Lung microvascular endothelial cell (primary cell): ENCODE measurements at places on chromosomes 5 and 9.

DNA sequence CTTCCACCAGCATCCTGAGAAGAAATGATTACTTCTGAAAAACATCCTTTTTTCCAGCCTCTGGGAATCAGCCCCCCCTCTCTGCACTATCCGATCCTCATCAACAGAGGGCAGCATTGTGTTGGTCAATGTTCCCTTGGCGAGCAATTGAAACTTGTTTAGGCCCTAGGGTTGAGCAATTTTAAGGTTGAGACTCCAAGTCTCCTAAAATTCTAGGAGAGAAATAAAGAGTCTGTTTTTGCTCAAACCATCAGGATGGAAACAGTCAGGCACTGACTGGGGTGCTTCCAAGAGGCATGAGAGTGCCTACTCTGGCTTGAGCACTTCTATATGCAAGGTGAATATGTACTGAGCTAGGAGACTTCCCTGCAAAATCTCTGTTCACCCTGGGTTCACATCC, 12.4 kb upstream of the CYFIP2 start:
- DNase-seq = peak; percentile 54

DNA sequence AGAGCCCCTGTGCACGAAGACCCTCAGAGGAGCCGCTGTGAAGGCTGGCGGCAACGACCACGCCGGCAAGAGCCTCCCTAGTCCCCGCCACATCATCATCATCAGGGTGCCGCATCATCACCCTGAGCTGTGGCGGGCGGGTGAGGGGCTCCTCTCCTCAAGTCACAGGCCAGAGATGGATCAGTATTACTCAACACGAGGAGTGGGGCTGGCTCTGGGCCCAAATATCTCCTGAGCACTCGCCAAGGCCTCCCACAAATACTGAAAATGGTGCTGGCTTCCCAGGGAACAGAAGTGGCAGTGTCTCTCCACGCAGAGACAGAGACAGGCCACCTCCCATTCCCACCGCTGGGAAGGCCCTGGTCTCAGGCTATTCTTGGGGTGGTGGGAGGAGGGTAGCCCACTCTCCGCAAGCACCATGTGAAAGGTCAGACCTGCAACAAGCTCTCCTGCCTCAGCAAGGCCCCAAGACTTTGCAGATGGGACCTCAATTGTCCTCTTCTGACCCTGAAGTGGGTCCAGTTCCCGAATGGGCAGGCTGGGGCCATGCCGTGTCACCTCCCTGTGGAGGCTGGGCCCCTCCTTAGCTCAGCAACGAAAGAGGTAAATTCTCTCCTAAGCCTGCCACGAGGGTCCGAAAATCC, 39.3 kb upstream of the ZNF354A start:
- no peak for DNase-seq

- DNase-seq = no peak
These were observed 6.9 kb downstream of the RAB14 start for GRCh38 chr9:121194730-121195129.

- DNase-seq = no peak
These were observed 11.4 kb downstream of the OCLN start for GRCh38 chr5:69504036-69504435.

- no peak for DNase-seq
These were observed 5.9 kb upstream of the MGAT1 start for GRCh38 chr5:180808461-180809000.

GRCh38 chr5:140131967-140132409, 6.3 kb downstream of the IGIP start:
- peak; percentile 89 for DNase-seq

GRCh38 chr5:68403301-68403700, 187.7 kb downstream of the PIK3R1 start:
- no peak for DNase-seq

- DNase-seq = peak; percentile 30
These were observed 11.8 kb downstream of the IL6ST start for GRCh38 chr5:55982957-55983381.

DNA sequence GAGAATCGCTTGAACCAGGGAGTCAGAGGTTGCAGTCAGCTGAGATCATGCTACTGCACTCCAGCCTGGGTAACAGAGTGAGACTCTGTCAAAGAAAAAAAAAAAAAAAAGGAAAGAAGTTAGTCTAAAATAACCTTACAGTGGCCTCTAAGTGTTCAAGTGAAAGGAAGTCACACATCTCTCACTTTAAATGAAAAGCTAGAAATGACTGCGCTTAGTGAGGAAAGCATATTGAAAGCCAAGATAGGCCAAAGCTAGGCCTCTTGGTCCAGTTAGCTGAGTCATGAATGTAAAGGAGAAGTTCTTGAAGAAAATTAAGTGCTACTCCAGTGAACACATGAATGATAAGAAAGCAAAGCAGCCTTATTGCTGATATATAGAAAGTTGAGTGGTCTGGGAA, 38.1 kb downstream of the ITGA1 start:
- no peak for DNase-seq

DNA sequence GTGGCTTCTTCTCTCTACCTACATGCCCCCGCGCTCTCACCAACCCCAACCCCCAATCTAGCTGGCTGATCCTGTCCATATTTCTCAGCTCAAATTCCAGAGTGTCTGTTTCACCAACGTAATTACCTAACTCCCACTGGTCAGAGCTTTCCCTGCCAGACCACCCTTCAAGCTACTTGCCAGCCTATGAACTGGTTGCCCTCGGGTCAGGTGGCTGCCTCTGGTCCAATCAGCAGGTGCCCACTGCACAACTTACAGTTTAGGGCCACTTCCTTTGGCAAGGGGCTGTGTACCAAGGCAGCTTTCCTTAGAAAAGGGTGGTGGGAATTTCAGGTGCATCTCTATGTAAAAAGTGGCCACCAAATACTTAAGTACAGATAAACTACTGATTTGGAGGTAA, 92.2 kb upstream of the SLC30A5 start:
- no peak for DNase-seq

DNA sequence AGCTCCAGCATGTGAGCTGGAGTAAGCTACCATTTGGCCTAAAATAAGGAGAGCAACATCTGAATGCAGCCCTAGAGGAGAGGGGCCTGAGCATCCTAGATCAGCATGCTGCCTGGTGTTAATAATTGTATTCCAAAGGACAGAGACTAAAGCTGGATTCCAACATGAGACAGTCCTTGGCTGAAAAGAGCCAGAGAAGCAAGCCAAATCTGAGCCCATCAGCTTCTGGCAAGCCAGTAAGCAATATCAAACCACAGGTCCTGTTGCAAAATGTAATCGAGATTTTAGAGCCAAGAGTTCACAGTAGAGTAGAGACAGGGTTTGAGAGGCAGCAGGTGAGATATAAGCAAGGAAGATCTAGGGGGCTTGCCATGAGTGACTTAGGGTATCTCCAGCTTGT, 42.3 kb upstream of the DMAC1 start:
- no peak for DNase-seq

GRCh38 chr5:63128018-63128417, 549.4 kb downstream of the LRRC70 start:
- DNase-seq = peak; percentile 20

DNA sequence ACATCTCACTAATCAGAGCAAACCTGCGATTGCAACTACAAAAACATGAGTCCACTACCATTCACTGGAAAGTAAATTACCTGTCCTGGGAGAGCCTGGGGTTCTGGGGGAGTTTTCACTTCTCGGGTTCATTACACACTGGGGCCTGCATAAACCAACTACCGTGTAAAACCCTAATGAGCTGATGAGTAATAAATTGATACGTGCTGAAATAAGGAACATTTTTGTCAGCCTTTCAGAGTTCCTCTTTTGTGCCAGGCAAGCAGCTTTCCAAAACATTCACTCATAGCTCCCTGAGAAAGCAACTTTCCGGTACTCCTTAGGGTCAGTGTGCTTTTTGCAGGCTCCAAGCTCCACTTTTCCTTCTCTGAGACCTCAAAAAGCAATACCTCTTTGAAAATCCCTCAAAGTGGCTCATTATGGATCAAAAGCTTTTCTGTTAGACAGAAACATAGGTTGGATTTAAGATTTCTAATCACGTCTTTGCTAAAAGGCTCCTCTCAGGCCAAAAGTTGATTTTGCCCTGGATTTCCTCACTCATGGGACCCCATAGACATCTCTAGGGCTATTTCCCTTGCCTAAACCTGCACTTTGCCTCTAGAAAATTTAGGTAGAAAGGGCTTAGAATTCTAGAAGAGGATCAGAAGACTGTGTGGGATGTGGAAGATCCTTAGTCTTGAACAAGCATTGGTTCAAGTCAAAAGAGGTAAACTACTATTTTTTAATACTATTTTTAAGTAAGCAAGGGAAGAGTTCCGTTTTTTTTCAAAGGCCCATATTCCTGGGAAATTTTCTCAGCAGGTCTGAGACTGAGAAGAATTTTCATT, 74.8 kb downstream of the ST8SIA4 start:
- no peak for DNase-seq

DNA sequence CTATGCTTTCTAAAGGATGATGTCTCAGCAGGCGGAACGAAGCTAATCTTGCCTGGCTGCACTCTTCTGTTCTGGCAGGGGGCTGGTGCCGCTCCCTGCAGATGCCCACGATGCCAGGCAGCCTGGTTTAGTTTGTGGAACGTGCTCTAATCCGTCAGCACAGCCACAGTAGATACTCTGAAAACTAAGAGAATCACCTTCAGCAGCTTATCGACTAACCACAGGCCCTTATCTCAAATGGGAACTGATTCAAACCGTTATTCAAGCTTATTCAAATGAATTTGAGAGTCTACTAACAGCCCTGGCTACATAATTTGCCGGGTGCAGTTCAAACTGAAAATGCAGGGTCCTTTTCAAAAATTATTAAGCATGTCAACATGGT, 246.6 kb upstream of the ANKRD55 start:
- no peak for DNase-seq

GRCh38 chr9:96299823-96300222, 2.2 kb downstream of the HSD17B3 start:
- DNase-seq = no peak

- no peak for DNase-seq
These were observed 250.3 kb downstream of the ASTN2 start for GRCh38 chr9:117164512-117164911.

DNA sequence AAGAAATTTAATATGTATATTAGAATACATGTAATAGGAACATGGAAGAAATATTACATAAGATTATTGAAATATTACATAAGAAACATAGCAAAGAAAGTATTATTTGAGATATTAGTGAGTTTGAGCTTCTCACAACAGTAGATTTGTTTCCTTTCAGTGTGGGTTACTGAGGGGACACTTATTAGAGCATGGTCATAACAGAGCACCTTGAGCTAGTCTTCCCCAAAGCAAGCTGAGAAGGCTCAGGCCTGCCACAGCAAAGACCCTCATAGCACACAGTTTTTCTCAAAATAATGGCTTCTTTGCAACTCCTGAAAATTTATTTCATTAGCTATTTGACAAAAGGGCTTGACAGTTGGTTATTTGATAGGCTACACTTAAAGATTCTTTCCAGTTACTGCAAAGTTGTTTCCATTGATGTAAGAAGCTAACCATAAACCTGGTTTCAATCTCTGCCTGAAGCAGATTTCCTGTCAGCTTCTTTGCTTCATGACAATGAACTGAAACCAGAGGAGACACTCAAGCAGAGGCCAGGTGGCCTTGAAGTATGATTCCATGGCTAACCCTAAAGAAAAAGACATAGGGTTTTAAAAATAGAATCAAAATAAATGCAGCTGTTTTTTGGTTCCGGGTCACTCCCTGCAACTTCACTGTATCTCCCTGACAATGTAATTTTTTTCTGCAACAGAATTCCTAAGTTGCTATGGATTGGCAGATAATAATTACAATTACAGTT, 68.6 kb downstream of the ERMP1 start:
- DNase-seq = no peak

- DNase-seq = no peak
These were observed 103.3 kb downstream of the EDIL3 start for GRCh38 chr5:84281383-84281782.

- no peak for DNase-seq
These were observed 25.9 kb upstream of the TESK1 start for GRCh38 chr9:35579130-35579529.

DNA sequence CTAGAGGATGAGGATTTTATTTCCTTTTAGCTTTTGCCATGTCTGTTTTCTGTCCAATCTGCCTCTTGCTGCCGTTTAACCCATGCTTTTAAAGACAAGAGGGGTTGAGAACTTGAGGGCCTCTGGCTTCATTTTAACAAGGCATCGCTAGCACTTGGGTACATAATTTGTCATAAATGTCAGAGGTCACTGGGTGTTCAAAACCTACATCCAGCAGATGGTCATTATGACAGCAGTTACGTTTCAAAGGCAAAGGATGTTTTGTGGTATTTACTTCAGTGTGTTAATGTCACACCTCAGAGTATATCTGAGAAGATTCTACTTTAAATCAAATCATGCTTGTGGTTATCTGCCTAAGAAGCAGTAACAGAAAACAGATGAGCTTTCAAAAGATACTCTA, 918.3 kb downstream of the NR2F1-AS1 start:
- DNase-seq = no peak
